ENCODE measurements at places on chromosomes 12 and 14.

GRCh38 chr14:42428996-42429395 is 822.3 kb downstream of the LRFN5 start:
- no peak for DNase-seq

DNA sequence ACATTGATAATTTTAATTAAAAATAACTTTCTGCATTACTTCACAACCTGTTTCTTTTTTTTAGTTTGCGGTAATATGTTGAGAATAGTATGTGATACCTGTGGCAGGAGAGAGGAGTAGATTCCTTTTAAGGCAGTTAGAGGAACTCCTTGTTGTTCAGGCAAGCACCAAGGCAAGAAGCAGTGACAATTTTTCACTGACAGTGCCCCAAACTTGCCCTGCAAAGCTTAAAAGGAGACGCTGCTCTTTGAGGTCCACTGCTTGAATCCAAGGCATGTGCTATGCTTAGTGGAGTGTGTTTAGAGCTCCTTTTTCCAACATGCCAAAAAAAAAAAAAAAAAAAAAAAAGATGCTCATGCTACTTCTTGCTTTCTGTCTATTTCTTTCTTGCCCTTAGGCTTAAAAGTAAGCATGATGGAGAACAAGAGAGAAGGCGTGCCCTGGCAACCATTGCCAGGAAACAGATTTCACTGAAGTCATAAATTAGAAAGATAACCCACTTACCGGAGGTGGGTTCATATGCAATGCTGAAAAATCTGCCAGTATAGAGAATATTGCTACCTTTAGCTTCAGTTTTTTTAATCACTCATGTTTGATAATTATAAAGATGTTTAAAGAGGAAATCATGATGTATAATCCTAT is 58.3 kb upstream of the DYRK2 start:
- DNase-seq: no peak

DNA sequence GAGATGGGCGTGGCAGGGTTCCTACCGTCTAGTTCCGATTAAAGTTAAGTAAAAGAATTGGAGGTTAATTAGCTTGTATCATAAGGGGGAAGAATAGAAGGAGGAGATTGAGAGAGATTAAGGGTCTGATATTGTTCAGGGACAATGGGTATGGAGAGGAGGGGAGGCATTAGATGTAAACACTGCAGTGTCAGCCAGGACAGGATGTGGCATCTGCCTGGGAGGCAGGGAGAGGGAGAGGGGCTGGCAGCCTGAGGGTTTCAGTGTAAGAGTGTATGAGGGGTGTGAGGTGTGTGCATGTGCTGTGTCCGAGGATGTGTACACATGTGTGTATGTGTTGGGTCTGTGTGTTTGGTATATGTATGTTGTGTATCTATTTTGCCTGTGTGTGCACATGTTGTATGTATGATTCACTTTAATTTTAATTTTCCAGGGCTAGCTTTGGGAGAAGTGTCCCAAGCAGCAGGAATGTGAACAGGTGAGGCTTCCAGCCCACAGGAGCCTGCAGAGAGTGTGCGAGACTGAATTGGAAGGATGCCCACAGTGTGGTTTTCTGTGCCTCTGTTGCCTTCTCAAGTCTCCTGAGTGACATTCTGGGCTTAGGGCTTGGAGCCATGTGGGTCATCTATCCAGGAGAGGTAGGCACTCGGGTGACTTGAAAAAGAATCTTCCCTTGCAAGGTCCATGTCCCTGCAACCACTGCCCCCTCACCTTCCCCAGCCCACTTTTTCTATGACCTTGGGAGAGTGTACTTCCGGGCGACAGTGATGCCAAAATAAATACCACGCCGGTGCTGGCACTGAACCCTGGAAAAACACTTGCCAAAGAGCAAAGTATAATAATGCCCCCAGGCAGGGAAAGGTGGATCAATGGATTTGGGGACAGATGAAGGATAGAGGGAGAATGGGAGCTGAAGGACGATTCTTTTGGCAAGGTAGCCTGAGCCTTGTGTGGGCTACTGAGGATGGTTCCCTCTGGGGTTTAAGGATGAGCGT is 36.8 kb upstream of the DCD start:
- no peak for DNase-seq

GRCh38 chr12:122203301-122204166 is at the start of gene B3GNT4:
Gene B3GNT4 (plus strand): TSS chr12:122203709. CDS start chr12:122204619, 910 bp downstream.
- DNase-seq: no peak

GRCh38 chr12:16606201-16606849 is 363 bp upstream of the LMO3 start:
- DNase-seq: no peak

- DNase-seq: no peak
Observed at GRCh38 chr12:108772891-108773797, 41.8 kb upstream of the CORO1C start.

DNA sequence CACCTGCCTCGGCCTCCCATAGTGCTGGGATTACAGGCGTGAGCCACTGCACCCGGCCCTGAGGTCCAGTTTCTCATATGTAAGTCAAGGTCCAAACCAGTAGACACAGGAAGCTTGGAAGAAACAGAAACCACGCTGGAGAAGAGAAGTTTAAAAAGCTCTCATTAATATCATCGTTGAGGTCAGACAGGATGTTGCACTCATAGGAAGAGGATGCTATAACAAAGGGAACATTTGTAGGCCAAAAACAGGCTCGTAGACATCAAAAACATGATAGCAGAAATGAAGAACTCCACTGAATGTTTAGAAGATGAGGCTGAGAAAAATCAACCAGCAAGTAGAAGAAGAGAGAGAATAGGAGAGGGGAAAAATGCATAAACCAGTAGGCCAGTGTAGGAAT is 46.8 kb downstream of the ACACB start:
- DNase-seq: no peak

- no peak for DNase-seq
Observed at GRCh38 chr14:103418481-103418818, 33.2 kb downstream of the MARK3 start.

DNA sequence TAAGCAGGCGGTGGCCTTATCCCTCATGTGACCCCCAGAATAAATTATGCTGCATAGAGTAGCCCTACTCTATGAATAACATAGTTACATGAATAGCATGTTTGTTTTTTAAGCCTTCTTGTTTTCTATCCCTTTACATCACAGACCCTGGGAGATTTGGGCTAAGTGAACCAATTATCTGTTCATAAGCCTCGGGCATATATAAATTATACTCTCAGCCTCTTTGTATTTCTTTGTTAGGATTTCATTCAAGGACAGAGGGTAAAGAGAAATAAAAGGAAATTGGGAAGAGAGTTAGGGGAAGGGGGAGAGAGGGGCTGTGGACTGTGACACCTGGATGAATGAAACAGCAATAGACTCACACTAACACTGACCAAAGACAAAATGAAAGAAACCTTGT is 35.3 kb upstream of the RTRAF start:
- DNase-seq: no peak

- DNase-seq: no peak
Observed at GRCh38 chr12:67035121-67035520, 234.0 kb upstream of the CAND1 start.

- no peak for DNase-seq
Observed at GRCh38 chr12:22034709-22035506, 11.1 kb upstream of the CMAS start.

DNA sequence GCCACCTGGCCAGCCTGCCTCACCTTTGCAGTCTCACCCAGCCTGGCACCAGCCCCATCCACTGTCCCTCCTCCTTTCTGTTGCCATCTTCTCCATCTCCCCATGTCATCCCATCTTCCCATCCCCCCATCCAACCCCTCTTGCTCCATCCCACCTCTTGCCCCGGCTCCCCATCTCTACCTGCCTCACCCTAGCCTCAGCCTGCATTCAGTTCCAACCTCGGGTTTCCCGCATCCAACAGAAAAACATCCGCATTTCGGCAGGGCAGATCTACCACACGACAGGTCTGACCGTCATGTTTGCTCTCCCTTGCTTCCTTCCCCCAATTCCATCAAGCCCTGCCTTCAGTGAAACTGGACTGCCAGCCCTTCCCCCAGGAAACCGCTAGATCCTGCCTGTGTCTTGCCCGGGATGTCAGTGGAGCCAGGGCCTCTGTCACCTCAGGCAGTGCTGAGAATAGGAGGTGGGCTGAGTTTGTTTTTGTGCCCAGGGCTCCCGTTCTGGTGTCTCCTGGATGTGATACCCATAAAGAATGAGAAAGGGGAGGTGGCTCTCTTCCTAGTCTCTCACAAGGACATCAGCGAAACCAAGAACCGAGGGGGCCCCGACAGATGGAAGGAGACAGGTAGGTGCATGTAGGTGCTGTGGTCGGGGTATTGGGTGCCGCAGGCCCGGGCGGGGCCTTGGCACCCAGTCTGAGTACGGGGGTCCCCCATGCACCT is 2.5 kb downstream of the KCNH3 start:
- DNase-seq: no peak

DNA sequence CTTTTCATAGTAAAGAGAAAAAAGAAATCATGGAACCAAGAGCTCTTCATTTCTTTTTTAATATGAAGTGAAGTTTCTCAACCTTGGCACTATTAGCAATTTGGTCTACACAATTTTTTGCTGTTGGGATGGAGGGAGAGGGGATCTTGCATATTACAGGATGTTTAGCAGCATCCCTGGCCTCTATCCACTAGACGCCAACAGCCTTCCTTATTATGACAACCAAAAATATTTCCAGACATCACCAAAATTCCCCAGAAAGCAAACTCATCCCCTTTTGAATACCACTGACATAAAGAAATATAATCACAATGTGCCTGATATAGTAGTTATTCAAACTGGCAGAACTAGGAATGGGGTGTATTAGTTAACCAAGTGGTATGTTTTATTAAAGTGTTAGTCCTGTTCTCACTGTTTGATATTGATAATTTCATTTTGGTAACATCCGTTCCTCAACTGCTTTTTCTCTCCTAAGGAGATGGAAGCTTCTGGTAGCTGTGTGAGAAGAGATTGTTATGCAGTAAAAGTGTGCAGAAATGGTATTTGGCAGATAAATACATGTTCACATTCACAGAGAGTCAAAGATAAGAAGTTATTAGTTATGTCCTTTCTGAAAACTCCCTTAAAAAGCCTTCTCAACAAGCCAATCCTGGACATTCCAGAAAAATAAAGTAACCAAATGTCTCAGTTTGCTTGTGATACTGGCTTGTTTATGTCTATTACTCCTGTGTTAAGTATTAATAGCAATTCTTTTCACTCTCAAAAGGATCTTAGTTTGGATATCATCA is 699.9 kb downstream of the C12orf50 start:
- no peak for DNase-seq

DNA sequence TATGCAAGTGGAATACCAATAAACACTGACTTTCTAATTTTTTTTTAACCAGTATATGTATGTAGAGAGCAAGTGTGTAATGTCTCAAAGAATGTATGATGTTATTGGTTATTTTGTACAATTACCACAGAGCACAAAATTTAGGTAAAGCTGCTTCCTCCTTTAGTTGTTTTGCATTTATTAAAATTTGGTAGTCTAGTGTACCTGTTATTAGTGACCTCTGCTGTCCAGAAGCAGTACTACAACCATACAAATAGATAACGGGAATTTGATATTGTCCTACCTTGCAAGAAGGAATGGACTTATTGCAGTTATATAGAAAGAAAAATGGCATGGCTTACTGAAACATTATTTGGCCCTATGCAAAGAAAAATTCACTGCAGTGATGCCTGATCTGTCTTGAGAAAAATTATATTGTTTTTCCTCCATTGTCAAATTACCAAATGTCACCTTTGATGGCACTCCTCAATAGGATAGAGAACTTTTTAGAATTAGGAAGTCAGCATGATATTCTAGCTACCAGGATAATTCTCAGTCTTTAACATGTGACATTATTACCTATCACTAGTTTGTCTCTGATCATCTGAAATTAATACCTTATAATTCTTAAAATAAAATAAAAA is 153.9 kb upstream of the RMST start:
- DNase-seq: no peak

- DNase-seq: no peak
Observed at GRCh38 chr12:3523058-3523457, 32.1 kb downstream of the PRMT8 start.

DNA sequence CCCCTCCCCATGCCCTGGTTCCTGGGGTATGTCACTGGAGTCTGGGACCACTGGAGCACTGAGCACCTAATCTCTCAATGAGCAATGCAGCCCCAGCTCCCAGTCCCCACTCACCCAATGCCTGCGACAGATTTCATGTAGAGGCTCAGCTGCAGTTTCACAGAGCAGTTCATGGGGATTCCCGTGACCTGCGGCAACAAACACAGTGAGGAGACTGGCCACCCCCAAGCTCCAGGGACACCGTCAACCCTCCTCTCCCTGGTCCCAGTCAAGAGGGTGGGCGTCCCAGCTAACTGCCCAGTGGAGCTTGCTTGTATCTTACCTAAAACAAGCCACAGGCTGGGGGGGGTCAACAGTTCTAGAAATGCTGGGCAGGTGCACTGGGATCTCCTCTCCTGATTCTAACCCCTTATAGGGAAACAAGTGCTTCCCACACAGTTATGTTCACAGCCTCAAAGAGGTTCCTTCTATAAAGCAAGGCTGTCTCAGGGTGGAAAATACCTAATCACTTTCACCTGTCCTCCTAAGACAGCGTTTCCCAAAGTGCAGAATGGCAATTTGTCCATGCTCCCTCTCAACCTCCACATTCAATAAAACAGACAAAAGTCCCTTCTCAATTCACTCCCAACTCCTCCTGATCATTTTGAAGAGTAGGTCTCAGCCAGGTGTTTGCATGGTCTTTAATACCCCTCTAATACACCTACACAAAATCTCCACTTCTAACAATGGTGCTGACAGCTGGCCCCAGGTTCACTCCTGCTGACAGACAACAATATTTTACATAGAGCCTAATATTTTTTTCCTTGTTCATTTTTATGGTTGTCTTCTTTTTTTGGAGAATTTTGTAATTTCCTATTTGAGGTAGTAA is 68.3 kb downstream of the SCARB1 start:
- DNase-seq: no peak

DNA sequence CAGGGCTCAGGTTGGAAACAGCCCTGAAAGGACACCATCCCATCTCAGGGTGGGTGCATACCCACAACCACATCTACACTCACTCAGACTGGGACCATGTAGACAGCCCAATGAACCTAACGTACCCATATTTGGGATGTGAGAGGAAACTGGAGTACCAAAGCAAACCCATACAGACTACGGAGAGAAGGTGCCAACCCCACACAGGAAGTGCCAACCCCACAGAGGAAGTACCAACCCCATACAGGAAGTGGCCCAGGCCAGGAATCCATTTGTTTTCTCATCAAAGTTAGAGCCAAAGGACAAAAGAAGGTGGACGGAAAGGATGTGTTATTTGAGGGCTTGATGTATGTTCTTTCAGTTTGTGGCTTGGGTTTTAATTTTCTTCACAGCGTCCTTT is 19.5 kb upstream of the SPIC start:
- no peak for DNase-seq

GRCh38 chr14:65382586-65382985 is 29.9 kb upstream of the FUT8 start:
- DNase-seq: no peak

GRCh38 chr14:85295318-85295717 is 234.6 kb upstream of the FLRT2 start:
- no peak for DNase-seq

Measured in liver (tissue), 10 donors.